ENCODE measurements at places on chromosomes 5 and 9.

- DNase-seq: peak; percentile 47
These were observed 244.1 kb downstream of the ADGRV1 start for GRCh38 chr5:90802474-90803317.

DNA sequence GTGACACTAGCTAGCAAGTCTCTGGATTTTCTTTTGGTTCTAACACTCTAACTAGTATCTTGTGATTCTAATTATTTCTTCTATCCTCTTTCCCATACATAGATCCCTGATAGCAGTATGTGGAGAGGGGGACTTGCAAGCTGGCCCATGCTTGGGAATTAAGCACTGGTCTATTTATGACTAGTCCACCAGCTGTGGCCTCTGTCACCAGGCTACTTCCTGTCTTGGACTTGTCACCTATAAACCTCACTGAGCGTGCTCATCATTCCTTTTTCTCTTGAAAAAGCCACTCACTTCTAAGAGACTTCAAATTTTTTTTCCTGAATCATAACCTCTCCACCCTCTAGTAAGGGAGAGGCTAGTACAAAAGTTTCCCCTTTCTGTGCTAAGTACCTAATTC lies 32.3 kb upstream of the MAMDC2 start:
- DNase-seq: no peak

GRCh38 chr5:142106061-142106460 lies 2.5 kb upstream of the NDFIP1 start:
- DNase-seq: no peak

DNA sequence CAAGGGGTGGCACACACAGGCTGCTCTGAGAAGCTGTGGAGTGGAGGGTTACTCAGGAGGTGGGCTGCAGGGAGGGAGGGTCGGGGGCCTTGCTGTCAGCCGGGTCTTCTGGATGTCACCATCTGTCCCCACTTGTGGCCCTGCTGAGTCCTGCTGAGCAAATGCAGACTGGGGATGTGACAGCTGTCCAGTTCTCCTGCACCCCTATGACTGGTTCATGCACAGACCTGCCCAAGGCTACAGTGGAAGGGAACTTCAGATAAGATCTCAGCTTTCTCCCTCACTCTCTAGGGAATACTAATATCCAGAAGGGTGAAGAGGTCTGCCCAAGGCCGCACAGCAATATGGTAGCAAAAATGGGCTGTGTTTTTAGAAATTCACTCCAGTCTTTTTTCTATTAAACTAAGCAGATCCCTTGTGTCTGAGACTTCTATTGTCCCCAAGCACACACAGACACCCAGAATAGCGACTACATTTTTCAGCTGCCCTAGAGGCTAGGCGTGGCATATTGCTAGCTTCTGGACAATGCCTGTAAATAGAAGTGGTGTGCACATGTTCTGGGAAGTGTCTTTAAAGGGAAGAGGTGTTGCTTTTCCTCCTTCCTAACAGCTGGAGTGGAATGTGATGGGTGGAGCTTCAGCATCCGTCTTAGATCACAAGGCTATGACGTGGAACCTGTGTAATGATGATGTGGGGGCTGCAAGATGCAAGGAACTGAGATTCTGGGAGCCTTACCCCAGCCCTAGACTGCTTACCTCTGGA lies 51.1 kb upstream of the TBC1D2 start:
- no peak for DNase-seq

DNA sequence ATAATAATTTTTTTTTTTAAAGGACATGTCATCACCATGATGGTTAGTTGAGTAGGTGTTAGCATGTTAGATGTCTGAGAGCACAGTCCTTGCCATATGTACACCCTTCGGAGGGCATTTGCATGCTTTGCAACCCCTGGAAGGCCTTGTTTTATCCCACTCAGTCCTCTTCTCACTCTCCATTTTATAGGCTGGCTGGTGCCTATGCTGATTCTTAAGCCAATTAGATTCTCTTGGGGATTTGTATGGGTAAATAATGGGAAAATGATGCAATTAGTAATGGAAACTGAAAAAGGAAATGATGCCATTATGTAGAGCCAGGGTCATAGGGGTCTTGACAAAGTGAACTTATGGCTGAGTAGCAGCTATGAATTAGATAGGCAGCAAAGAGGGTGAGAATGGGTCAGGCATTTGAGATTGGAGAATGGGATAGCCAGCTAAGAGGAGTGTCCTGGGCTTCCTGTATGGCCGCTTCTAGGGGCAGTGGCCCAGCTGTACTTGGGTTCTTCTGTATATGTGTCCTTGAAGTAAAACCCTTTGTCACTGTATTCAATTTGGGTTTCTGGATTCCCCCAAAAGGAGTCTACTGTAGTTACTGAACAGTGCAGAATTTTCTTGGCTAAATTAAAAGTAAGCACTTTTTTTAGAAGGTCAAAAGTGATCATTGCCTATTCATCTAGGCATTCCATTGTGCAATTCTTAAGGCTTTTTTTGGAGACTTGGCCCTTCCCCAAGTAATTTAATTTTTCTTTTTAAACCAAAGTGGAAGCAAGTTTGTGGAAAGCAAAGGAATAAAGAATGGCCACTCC lies 31.6 kb downstream of the LRRTM2 start:
- no peak for DNase-seq

All from NCI-H748 treated with DMSO at 0.1 percent for 48 hours (cell line).